Fibroblast of skin of left quadriceps (primary cell): ENCODE measurements at places on chromosomes 1 and 21.

- no peak for DNase-seq
Measured at GRCh38 chr1:222168621-222169020, 379.3 kb downstream of the HHIPL2 start.

DNA sequence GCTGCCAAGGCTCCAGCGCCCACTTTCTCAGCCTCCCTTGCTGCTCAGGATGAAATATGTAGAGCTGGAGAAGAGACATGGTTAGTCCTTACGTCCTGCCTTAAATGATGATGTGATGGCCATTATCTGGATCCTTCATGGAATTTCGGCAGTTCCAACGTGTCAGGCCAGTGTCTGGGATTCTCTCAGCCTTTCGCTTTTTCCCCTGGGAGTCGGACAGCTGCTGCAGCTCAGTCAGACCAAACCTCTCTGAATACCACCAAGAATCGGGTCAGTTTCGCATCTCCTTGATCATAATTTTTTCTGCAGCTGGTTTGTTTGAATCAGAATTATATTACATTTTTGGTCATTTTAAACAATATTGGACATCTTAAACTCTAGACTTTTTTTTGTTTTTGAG, 22.3 kb upstream of the KLHDC8A start:
- DNase-seq = no peak

DNA sequence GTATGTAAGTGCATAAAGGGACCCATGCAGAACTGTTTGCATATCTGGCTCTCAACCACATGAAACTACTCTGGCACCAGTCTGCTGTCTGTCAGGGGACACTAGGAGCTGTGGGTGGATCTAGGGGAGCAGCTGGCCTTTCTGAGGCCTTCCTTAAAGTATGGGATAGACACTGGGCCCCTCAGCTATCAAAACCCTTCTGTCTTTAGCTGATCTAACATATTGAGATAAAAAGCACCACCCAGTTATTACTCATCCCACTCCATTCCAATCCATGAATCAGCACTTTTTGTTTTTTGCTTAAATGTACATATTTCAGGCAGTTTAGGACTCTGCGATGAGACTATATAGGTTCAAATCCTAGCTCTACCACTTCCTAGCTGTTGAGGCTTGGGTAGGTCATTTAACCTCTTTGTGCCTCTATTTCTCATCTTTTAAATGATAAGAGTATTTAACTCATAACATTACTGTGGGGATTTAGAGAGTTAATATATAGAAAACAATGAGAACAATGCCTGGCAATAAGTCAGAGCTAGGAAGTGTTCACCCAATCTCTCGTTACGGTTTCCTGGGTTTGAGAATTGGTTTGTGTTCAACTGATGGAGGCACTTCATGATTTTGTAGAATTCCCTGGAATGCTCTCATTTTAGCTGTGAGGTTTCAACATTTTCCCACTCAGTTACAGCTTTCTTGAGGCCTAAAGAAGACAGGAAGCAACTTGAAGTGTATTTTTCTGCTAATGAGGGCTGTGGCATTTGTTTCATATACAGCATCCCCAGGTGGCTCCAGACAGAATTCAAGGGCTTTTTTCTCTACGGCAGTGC, 68.9 kb downstream of the LRIG2 start:
- peak; percentile 53 for DNase-seq

GRCh38 chr1:201594575-201595245, 55.8 kb downstream of the NAV1 start:
- no peak for DNase-seq

DNA sequence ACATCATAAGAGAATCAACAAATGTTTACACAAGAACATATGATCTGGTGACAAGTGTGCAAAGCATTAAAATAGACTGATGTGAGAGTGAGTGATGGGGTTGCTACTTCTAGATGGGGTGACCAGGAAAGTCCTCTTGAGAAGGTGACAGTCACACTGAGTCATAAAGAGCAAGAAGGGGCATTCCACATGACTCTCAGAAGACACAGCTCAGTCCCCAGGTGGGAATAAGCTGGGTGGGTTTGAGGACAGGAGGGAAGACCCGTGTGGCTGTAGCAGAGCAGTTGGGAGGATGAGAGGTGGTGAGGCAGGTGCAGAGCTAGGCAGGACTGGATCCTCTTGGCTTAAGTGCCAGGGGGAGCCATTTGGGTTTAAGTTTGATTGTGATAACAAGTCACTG, 53.1 kb downstream of the TNR start:
- no peak for DNase-seq
